ENCODE measurements at places on chromosomes 11 and 22.
A peak's percentile ranks its signal among the peaks of the same experiment; 100 is the strongest.

- DNase-seq, result no peak
Observed at GRCh38 chr11:87263979-87264378, 226.2 kb downstream of the TMEM135 start.

- DNase-seq, result peak; percentile 49
Observed at GRCh38 chr11:5476186-5476819, 12.2 kb upstream of the OR52D1 start.

DNA sequence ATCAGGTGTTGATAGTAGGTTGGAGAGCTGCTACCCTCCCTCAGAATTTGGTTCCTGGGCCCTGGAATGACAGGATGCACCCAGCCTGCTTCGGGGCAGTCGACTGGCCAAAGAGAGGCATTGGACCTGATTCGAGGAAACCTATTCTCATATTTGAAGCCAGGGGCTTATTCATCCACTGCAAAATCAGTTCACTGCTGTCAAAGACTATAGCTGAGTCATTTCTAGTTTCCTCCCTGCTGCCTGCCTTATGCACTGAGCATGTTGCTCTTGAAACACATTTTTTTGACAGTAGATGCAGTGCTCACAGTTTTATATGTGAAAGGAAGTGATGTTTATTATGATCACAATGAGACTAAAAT lies 565.4 kb downstream of the ETS1 start:
- DNase-seq, result no peak

- DNase-seq, result no peak
Observed at GRCh38 chr11:12127206-12127898, 17.0 kb downstream of the MICAL2 start.

DNA sequence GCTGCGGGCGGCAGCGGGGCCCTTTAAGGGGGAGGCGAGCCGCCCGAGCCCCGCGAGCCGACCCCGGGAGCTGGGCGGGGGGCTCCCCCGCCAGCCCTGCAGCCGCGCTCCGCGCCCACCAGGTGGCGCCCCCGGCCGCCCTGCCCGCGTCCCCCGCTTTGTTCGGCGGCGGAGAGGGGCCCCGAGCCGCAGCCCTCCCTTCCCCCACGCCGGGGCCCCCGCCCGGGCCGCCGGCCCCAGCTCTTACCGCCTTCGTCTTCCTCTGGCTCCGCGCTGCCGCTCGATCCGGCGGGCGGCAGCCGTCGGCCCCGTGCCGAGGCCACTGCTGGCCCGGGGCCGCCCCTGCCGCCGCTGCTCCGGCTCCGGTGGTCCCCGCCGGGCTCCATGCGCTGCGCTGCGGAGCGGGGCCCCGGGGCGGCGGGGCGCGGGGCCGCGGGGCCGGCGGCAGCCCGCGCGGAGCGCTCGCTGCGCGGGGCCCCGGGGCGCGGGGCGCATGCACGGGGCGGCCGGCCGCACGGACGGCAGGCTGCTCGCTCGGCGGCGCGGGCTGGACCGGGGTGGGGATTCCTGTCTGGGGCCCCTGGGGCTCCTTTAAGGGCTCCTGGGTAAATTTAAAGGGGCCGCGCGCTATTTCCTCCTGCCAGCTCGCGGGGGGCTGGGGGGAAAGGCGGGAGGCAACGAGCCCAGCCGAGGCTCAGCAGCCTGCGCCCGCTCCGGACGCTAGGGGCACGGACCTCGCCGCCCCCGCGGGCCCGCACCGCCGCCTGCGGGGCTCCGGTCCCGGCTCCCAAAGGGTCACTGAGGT lies at the start of gene ZFTA:
ZFTA (minus strand) TSS at position 539 of the 805 bp plus-strand sequence; CDS start at position 386, 153 bp downstream.
- peak; percentile 87 for DNase-seq

DNA sequence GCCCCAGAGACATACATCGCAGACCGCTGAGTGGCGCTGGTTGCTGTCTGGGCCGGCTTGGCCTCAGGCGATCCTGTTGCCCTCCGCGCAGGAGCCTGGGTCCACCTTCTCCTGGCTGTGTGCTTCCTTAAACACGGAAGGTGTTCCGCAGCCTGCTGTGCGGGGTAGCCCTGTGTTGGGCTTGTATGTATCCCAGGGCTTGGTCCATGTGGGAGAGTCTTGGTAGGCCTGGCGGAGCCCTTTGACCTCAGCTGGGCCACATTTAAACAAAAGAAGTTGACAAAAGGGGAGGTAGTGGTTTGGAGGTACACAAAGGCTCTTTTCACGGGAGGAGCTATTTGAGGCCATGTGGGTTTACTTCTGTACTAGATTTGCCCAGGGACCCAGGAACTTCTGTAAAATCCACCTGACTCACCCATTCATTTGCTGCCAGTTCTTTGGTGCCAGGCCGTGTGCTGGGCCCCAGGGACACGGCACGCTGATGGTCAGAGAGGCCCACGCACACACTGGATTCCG lies 11.0 kb upstream of the GRAMD4 start:
- DNase-seq, result no peak

All from hepatic stellate cell (primary cell).